ENCODE measurements at places on chromosomes 16 and 17. TPM values are rescaled to one million over a fixed set of nuclear protein-coding genes. Genes with fewer than 3 reads are reported as not detected.

Gene EFCAB5
- 0.98 TPM for total RNA-seq

Gene EPN3
- total RNA-seq, result not detected

Gene AGRP
- not detected for total RNA-seq

Gene CD68
- total RNA-seq, result 52.0 TPM

DNA sequence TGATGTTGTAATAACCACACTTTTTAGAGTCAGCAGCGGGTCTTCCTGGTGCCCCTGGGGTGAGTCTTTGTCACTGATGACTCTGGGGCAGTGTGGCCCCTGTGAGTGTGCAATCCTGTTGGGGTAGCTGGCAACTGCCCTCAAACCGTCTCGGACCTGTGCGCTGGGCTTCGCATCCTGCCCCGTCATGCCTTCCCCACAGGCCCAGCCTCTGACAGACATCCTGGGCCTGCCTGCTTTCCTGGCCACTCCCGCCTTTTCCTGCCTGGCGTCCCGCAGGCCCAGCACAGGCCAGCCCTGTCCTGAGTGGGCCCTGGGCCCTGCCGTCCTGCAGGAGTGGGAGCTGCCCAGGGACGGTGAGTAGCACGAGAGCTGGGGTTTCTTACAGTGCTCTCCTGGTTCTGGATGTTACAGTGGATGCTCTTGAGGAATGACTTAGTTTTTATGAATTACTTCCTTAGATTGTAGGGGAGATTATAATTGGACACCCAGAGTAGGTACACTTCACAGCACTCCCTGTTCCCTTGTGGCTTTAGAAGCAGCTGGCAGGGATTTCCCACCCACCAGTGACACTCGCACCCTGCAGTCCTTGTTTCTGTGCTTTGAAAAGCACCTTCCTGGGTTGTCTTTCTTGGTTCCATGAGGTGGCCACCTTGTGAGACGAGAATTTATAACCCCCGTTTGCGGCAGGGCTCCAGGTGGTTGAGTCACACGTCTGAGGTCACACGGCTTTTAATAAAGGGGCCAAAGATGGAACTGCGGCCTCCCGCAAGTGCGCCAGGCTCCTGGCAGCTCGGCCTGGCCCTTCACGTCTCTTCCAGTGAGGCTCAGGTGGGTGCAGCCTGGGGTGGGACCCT lies 50.0 kb upstream of the CAPN15 start:
- no peak for DNase-seq

DNA sequence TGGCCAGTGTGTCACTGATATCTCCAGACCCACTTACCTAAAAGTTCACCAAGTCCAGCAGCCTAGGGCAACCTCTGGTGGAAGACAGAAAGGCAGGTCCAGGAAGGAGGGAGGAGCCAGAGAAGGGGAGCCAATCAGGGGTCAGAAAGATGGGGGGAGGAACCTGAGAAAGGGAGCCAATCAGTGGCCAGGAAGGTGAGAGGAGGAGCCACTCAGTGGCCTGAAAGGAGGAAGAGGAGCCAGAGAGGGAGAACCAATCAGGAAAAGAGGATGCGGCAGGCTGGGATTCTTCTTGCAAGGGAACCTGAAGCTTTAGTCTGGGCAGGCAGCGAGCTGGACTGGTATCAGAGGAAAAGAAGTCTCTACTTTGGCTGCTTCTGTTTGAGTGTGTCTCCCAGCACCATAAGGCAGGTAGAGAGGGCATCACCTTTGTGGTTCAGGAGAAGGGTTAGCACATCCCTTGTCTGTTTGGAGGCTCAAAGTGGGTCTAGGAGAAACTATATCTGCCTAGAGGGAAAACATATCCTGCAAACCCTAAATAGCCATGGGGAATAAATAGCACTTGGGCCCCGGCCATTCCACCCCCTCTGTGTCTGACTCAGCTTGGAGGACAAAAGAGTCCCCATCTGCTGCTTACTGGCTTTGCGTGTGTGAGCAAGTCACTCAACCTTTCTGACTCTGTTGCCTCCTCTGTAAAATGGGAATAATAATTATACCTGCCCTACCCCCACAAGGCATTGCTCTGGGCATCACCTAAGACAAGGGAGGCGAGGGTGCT lies 43.4 kb upstream of the CRHR1 start:
- peak; percentile 57 for DNase-seq

DNA sequence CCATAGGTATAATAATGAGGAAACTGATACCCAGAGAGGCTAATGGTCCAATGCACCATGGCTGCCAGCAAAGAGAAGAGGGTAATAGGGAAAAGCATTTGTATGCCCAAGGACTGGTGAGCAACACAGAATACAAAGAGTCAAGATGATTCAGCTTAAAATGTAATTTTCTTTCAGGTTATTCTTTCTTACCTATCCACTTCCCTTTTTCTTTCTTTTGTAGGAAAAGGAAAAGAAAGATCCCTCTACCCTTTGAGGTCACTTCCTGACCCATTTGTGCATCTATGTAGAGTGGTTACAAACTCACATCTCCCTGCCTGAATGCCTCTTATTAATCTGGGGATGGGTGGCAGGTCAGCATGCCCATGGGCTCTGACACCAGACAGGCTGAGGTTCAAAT lies 3.5 kb upstream of the PLCG2 start:
- DNase-seq, result no peak

- DNase-seq, result peak; percentile 65
Observed at GRCh38 chr17:35254107-35254773, 11.4 kb downstream of the SLFN5 start.

DNA sequence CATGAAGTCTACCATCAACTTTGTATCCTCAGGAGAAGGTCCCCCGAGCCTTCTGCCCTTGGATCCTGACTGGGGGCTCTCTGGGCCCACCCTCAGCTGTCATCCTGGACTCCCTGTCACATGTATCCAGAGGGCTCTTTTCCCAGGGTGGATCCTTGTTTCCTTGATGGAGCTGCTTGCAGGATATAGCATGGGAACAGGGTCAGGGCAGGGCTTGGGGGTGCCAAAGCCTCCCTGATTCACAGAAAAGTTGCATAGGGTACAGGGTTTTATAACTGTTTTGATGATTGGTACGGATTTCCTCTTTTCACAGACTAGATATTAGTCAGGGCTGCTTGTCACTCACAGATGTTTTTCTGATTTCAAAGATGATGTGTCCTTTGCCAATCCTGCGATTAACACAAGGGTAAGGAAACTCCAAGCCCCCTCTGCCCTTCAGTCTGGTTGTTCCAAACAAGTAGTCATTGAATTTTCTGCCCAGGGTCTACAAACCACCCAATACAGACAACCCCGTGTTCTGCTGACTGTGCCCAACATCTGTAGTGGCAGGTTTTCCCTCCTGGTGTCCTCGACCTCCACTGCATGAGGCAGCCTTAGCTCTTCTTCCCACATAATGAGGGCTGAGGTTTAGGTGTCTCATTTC lies 20.6 kb upstream of the SLC35G3 start:
- no peak for DNase-seq

- no peak for DNase-seq
Observed at GRCh38 chr16:75273054-75273925, 21.9 kb upstream of the BCAR1 start.

DNA sequence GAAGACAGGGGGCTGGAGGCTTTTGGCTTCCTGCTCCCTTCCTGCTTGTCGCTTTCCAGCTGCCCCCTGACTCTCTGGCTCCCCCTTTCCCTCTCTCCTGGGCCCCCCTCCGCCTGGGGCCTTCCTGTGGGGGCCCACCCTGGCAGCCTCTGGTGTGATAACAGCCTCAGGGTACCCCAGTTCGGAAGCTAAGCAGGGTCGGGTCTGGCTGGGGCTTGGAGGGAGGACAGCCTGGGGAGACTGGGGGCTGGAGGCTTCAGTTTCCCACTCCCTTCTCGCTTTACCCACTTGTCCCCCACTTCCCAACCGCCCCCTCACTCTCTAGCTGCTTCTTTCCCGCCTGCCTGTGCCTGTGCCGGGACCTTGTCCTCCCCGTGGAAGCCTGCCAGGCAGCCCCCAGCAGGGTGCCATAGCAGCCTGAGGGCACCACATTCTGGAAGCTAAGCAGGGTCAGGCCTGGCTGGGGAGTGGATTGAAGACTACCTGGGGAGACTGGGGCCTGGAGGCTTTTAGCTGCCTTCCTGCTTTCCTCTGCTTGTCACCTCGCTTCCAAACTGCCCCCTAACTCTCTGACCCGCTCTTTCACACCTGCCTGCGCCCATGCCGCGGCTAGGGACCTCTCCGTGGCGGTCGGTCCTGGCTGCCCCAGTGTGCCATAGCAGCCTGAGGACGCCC lies 2275.5 kb downstream of the TP53TG3F start:
- no peak for DNase-seq

- DNase-seq, result no peak
Observed at GRCh38 chr16:1156983-1157638, 4.2 kb downstream of the CACNA1H start.

- no peak for DNase-seq
Observed at GRCh38 chr16:85654251-85655095, 34.3 kb downstream of the GINS2 start.

DNA sequence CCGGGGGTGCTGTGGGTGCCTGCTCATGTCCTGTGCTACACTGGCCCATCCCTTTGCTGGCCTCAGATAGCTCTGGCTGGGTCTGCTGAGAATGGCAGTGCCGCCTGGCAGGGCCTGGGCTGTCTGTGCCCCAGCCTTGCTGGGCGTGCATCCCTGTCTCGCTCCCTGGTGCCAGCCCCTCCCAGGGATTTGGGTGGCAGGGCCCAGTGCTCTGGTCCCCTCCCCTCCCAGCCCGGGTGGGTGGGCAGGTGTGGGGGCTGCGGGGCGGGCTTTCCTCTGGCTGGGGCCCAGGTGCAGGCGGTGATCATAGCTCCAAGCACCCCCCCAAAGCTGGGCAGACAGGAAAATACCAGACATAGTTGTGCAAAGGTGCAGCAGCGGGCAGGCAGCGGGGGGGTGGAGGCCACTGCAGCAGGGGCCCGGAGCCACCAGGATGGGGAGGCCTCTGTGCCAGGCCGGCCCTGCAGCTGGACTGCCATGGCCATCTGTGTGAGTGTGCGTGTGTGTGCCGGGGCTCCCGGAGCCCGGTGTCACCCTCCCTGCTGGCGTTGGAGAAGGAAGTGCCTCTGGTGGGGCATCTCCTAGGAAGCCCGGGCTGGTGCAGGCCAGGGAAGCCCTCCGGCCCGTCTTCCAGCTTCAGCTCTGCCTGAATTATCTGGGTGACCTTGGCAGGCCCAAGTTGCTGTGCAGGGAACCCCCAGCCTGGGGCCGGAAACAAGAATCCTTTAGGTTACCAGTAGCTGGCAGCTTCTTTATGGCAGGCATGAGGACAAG lies 7.4 kb downstream of the GLIS2 start:
- DNase-seq, result peak; percentile 75

DNA sequence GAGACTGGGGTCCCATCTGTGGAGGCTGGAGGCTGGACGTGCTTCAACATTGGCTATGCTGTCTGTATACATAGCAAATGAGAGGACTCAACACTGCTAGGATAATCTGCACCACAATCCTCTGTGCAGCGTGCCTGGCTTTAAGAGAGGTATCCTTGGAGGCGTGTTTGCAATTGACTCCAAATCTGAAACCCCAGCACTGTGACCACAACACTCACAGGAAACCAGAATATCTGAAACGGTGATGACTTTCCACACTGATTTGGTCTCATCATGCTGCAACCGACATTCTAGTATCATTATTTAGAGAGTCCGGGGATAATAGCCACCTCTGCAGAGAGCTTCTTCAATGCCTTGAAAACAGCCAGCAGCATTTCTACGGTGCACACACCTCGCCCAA lies 35.1 kb downstream of the TLE7 start:
- no peak for DNase-seq

GRCh38 chr17:48062273-48062672 lies 14.1 kb downstream of the NFE2L1 start:
- no peak for DNase-seq

- no peak for DNase-seq
Observed at GRCh38 chr17:63364387-63364786, 81.7 kb downstream of the CYB561 start.

DNA sequence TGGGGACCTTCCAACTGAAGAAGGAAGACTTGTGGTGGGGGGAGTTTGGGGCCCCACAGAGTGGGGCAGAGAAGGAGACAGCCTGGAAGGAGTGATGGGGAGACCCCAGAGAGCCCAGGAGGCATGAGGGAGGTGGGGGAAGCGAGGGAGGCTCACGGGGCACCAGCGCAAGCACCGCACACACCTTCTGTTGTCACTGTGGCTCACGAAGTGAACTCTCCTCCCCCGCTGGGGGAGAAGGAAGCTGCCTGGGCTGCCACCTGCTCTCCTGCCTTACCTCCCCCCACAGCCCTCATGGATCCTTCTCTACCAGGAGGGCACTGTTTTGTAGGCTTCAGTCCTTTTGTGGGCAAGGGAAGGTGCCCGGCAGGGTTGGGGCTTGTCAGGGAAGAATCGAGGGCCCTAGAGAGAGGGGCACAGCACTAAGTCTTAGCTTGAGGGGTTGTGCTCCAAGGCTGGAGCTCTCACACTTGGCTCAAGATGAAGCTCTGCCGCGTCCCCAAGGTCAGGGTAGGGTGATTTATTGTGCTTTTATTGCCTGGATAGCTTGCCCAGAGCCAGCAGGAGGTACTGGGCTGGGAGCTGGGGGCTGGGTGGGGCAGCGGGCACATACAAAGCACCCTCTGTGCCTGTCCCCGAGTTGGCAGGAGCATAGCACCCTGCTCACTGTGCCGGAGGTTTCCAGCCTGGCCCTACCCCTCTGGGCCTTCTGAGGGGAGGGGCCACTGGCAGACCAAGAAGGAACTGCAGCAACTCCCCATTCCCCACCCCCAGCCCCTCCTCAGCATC lies 4.6 kb upstream of the STARD3 start:
- no peak for DNase-seq

DNA sequence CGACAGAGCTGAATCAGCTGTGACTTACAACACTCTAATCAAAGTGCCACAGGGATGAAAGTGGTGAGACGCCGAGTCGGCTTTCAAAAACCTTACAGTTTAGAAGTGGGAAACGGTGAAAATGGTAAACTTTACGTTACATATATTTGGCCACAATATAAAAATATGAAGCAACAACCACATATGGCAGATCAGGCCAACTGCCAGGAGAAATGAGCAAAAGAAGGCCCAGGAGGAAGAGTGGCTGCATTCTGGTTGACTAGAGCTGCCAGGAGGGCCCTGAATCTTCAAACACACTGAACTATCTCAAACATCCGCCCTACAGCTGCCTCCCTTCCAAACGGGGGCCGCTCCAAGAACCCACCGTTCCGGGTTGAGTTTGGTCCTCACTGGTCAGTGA lies 56.3 kb downstream of the MRM3 start:
- no peak for DNase-seq

Data from thyroid gland (tissue), 4 donors.